ENCODE measurements at places on chromosomes 4 and X.

DNA sequence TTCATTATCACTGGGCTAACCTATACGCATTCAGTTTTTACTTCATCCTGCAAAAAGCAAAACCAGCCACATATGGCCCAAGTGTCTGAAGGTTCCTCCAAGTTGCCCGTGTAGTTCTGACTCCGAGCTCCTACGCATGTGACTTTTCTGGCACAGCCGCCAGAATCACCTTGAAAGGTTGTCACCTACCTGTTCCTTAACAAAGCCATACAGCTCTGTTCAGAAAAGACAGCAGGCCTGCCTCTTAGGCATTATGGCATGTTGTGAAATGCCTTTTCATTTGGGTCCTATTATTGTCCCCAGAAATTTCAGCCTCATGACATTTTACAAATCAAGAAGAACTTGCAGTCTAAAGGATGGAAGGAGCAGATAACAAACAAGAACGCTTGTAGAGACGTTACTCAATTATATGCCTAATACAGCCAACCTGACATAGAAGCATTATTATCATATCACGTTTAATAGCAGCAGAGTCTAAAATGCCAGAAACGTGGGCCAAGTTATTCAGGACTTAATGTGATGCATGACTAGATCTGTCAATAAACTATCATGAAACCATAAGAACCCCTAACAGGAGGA lies 118.5 kb downstream of the RBM47 start:
- no peak for DNase-seq

DNA sequence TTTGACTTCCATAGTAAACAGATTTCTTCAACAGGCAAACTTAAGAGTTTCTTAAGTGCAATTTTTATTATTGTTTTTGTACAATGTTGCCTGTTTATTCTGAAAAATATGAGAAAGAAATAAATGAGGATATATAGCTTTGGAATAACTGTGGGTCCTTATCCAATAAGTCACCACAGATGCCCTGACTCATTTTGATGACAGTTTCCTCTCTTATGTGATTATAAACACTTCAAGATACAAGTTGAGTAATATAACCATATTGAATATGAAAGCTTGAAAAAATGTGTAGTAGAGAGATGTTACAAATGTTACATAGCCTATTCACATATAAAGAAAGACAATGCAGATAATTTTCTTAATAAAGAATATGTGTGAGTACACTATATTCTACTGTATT lies 931.6 kb downstream of the RAPGEF2 start:
- DNase-seq, result no peak

- DNase-seq, result no peak
Measured at GRCh38 chrX:68658530-68658929, 11.1 kb downstream of the STARD8 start.

DNA sequence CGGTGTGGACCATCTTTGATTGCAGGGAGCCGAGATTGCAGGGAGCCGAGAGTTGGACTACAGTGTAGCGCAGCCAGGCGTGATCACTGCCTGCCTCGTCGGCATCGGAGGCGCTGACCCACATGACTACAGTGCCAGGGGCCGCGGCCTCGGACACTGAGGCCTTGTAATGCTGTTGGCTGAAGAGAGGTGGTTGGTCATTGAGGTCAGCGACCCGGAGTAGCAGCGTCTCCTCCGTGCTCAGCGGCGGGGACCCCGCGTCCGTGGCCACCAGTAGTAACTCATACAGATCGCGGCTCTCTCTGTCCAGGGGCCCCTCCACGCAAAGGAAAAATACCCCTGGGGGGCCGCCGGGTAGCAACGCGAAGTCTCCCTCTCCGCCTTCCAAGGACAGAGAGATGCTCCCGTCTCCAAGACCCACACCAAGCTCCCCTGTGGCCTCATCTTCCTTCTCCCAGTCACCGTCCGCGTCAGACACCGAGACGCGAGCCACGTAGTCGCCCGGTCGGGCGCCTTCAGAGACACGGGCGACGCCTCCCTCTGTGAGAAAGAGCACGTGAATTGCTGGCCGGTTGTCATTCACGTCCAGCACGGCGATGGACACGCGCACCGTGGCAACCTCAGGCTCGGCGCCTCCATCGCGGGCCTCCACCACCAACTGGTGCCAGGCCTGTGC lies 1.9 kb downstream of the DCHS2 start:
- no peak for DNase-seq

DNA sequence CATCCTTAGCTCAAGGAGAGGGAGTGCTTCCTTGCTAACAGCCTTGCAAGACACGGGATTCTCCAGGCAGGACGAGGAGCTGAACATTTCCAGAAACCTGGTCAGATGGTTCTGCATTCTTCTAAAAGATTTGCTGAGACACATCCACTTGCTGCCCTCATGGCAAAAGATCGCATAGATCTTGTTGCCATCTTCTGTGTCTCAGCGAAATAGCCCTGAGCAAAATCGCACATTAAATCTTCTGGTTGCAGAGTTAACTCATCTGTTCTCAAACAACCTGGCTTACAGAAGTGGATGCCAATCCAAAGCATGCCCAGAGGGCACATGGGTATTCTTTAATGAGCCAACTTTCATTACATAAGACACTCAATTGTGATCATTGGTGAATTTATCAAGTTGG lies 167.5 kb downstream of the PRKX start:
- DNase-seq, result no peak

DNA sequence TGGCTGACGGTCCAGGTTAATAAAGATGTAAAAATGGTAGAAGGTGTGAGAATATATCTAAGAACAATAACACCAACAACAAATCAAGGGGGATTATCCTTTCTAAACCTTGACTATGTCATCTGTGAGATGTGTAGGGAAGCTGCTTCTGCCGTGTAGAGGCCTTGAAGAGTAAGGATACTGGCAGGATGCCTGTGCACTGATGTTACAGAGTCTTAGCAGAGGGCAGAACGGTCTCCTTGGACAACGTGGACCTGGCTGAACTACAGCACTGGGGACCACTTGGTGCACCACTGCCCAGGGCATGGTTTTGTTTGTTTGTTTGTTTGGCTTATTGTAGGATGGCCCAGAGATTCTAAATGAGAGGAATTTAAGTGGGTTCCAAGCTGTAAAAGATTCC lies 33.5 kb downstream of the GPAT3 start:
- DNase-seq, result no peak

DNA sequence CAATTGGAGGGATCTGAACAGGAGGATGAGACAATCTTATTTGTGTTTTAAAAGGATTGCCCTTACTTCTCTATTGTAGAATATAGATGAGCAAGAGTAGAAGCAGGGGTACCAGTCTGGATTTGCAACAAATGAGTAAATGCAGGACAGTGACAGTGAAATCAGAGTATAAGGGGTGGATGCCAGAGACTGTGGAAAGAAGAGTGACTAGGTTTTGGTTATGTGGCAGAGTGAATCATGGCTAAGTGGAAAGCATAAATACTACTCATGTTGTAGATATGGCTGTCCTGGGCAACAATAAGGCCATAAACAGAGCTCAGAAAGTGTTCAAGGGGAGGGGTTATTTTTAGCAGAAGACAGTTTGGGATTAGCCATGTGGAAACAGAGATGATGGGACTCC lies 6.0 kb upstream of the VSIG4 start:
- no peak for DNase-seq

- no peak for DNase-seq
Measured at GRCh38 chr4:26325191-26325590, 4.4 kb downstream of the RBPJ start.

GRCh38 chrX:49844611-49845010 lies 15.5 kb downstream of the PAGE4 start:
- DNase-seq, result peak; percentile 69

DNA sequence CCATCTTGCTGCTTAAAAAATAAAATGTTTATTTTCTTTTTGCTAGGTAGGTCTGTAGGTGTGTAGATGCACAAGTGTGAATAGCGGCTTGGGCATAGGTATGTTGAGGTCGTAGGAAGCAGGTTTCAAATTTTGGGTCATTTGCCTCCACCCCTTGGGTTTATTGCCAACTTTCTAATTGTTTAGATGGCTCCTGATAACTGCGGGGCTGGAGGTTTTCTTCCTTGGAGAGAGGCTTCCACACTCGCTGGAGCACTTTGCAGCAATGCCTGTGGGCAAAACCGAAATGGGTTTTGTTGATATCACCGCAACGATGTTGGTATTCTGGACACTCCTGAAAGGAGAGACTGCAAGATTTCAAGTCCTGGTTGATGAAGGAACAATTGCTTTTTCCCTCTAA lies 3.9 kb upstream of the POU4F2 start:
- DNase-seq, result no peak

GRCh38 chrX:136260776-136261175 lies 9.6 kb upstream of the MAP7D3 start:
- DNase-seq, result no peak

DNA sequence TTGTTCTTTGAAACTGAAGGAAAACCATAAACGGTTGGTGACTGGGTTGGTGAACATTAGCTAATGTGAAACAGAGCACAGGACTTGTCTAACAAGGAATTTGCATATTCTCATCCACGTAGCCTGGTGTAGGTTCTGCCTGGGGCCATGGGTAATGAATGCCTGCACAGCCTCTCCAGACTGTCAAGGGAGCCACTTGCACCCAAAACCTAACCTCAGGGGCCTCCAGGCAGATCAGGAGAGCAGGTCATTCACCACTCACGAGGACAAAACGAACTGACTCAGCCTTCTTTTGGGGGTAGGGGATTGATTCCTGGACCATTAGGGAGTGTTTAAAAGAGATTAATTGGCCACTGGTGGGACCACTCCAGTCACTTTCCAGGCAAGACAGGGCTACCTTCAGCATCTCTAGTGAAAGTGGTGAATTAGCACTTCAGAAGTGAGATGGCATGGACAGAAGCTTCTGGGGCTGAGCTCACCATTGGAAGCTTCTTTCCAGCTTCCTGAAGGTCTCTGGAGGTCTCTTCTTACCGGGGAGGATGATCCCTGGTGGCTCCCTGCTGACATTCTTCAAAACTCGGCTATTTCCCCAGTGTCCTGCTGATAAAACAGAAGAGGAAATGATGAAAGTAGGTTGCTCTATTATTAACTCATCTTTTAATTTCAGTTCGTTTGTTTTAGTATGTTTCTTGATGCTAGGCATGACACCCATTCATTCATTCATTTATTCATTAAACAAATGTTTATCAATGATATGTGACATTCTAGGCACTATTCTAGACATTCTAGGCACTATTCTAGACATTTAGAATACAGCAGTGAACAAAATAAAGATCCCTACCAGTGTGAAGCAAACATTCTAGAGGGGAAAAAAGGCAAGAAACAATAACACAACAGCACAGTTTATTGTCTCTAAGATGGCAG lies 104.5 kb upstream of the LNX1 start:
- DNase-seq, result no peak

- peak; percentile 17 for DNase-seq
Measured at GRCh38 chr4:10013722-10014121, 7.6 kb downstream of the SLC2A9 start.

DNA sequence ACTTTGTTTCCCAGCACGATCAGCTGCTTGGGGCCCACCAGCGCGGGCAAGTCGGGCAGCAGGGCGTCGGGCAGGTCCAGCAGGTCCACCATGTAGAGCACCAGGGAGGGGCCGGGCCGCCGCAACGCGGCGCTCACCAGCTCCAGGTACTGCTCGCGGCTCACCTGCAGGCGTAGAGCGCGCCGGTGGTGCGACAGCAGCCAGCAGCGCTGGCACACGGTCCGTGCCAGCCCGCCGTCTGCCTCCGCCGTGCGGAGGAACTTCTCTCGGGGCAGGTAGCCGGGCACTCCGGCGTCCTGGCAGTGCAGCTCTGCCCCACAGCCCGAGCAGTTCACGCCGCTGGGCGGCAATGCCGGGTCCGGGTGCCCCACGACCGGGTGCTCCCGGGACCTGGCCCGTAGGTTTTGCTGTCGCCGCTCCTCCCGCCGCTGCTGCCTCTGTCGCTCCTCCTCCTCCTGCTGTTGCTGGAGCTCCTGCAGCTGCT lies 527 bp downstream of the NOA1 start:
- peak; percentile 46 for DNase-seq

GRCh38 chr4:152289941-152290340 lies 246.0 kb downstream of the FBXW7 start:
- no peak for DNase-seq

- DNase-seq, result no peak
Measured at GRCh38 chrX:148555571-148556243, 55.3 kb downstream of the AFF2 start.

DNA sequence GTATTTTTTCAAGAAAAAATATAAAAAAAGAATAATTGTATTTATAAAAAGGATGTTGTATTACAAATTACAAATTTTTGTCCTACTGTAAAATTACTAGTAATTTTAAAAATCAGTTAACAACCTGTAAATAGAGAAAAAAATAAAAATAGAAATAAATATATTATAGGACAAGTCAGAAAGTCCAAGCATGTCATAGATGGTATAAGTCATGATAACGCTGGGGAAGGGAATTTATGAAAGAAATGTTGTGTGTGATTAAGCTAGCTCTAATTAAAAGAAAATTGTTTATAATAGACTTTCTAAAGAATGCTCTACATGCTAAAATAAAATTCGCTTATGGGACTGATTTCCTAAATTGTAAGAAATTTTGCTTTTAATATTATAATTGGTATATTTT lies 2329.9 kb downstream of the ARAP2 start:
- DNase-seq, result no peak

DNA sequence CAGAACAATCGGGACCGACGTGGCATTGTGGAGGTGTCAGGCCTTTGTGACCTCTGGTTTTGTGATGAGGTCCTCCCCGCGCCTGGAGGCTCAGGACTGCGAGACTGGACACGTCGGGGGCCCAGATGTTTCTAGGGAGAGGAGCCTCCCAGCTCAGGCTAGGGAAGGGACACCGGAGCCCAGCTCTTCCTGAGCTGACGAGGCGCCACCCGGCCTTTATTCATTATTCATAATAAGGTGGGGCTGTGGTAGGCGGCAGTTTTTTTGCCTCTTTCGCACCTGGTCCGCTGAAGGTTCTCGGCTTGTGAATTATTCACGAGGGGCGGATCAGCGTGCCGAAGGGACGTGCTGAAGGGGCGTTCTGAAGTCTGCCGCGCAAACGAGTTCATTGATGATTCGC lies 2.3 kb upstream of the UBA1 start:
- peak; percentile 7 for DNase-seq

- no peak for DNase-seq
Measured at GRCh38 chr4:11488657-11489452, 60.2 kb upstream of the HS3ST1 start.

DNA sequence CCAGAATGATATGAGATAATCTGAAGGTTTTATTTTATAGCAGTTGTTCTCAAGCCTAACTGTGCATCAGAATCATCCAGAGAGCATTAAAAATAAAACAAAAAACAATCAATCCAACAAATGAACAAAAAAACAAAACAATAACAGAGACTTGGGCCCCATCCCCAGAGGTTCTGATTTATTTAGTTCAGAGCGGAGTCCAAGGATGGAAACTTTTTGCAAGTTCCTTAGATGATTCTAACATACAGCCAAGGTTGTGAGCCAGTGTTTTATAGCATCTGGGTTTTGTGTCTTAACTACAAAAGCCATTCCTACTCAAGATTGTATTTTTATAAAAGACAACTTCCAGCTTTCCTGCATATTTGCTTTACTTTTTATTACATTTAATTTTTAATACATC lies 59.4 kb upstream of the GRPR start:
- no peak for DNase-seq

- no peak for DNase-seq
Measured at GRCh38 chr4:38948551-38948950, 80.9 kb downstream of the FAM114A1 start.
